ENCODE measurements at places on chromosomes 3 and 15. TPM values are rescaled to one million over a fixed set of nuclear protein-coding genes. Genes with fewer than 3 reads are reported as not detected.

The MKRN2OS gene
- 1.4 TPM for polyA plus RNA-seq

The EHHADH gene
- polyA plus RNA-seq = 30.5 TPM

The XCR1 gene
- 0.16 TPM for polyA plus RNA-seq

The CD96 gene
- polyA plus RNA-seq = 1.3 TPM

The MTMR10 gene
- polyA plus RNA-seq = 68.4 TPM

The MEGF11 gene
- 2.9 TPM for polyA plus RNA-seq
